Activated T-helper 2 cell treated with anti-CD3 and anti-CD28 coated beads, Interferon-gamma antibody, Interleukin-2, Interleukin-4, amounts not matched to agents 10 μg/mL and 5 μg/mL and 100 μg/mL, durations not matched to agents 14 hours and 24 hours and 36 hours (primary cell): ENCODE measurements at places on chromosomes 6 and 20.

DNA sequence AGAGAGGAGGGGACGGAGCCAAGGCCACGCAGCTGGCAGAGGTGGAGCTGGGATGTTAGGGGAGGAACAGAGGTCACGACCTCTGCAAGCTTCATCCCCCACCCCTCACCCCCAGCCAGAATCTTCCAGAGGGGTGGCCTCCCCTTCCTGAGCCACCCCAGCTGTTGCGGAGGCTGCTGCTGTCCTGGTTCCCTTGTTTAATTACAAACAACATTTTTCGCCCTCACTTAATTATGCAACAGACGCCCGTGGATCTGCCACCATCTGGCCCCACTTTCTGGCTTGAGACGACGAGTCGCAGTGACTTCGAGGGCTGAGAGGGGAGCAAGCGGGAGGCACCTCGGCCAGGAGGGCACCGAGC, 153.7 kb upstream of the PTPN1 start:
- DNase-seq = no peak

GRCh38 chr20:58583176-58583575, 67.9 kb upstream of the STX16 start:
- no peak for DNase-seq

DNA sequence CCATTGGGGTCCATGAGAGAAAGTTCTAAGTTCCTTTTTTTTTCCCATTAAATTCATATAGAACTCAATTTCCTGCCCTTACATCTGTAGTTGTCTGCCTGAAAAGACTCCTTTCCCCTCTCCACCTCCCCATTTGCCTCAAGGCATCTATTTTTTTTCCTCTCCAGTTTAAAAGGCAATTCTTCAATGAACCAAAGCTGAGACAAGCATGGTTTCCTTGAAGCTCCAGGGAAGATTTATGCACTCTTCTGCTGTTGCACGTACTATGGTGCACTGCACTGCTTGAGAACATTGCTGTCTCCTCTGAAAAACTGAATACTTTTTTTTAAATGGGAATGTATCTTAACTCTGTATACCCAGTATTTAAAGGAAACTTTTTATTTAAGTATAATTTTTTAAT, 465.2 kb downstream of the CD83 start:
- no peak for DNase-seq

DNA sequence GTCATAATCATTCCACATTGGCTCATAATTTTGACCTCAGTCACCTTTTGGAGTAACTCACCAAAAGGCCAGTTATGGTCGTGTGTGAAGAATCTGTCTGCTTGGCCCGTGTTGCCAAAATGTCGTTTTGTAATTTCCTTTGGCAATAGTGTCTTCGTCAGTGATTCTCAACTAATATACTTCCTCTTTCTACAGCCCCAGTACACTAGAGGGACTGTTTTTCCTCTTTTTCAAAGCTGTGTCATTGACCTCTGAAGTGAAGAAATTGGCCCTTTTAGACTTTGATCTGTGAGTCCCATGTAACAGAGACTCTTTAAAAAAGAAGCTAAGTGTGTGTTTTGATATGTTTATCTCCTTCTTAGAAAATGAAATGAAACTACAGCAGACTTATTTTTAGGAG, 5.2 kb downstream of the FOXO3 start:
- DNase-seq = no peak

DNA sequence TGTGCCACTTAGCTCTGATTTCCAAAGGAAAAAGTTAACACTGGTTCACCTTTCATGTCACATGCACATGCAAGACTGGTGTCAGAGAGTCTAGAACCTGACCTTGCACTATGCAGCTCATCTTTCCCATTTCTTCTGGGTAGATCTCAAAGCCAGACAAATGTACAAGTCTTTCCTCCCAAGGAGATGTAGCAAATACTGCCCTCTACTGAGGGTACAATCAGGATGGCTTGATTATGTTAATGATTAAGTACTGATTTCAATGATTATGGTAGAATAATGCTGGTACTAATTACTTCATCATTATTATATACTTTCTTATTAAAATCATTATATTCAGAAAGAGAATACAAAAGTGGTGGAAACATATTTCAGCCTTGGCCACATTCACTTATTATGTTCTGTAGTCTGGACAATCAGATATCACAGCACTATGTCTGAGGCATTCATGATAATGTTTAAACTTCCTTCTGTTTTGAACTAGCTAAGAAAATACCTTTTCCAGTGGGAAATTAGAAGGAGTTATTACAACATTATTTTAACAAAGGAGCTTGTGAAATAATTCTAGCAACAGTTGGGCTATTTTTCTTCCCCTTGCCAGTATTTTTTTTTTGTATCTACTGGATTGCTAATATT, 68.5 kb upstream of the FOXO3 start:
- no peak for DNase-seq

- DNase-seq = no peak
Observed at GRCh38 chr20:44324343-44324742, 12.5 kb upstream of the R3HDML start.

GRCh38 chr20:36340593-36340990, 34.5 kb downstream of the DLGAP4 start:
- no peak for DNase-seq

DNA sequence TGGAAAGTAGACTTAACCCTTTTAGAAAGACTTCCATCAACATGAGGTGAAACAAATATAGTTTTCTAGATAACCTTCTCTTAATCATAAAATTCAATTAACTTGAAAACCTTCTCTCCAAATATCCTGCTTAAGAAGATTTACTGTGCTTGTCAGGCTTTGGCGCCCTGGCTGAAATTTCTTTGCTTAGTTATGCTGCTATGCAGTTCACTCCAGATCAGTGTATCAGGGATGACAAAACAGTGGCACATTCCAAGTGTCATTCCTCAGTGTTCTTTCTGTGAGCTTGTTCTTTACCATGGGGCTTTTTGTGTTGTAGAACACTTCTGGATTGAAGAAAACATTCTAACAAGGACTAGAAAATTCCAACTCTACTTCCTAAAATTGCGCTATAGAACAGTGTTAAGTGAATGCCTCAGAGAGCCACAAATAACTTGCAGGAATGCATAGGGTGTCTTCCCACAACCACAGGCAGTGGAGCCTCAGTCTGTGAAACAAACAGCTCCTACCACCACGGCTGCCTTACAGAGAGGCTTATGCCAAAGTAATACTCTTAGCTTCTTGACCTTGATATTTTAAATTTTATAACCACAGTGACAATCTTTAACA, 443.6 kb downstream of the CDC5L start:
- DNase-seq = no peak

DNA sequence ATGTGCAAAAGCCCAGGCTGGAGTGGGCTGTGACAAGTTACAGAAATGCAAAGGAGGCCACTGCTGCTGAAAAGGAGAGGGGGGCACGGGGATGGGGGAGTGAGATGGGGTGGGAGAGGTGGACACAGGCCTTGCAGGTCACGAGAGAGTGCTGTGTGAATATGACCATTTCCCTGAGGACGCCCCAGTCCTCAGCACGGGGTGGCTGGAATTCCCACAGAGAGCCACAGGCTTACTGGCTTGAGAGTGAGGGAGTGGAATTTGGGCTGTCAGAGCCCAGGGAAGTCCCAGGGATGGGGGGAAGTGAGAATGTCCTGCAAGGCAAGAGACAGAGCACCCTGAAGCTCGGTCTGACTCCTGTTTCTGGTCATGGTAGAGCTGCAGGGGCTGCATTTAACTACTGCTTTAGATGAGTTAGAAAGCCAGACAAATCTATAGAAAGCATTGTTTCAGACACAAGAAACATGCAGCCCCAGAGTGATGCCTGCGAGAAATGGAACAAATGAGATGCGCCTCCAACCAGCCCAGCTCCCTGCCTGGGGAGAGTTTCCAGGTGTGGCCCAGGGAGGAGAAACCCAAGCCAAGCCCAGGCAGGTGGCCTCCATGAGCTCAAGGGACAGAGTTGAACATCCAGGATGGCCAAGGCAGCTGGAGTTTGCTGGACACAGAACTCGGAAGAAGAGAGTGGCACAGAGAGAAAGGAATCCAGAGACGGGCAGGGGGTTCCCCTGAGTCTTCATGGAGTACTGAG, 30.5 kb downstream of the NPEPL1 start:
- DNase-seq = no peak

GRCh38 chr6:91812596-91813274, 1225.9 kb upstream of the MAP3K7 start:
- DNase-seq = no peak

DNA sequence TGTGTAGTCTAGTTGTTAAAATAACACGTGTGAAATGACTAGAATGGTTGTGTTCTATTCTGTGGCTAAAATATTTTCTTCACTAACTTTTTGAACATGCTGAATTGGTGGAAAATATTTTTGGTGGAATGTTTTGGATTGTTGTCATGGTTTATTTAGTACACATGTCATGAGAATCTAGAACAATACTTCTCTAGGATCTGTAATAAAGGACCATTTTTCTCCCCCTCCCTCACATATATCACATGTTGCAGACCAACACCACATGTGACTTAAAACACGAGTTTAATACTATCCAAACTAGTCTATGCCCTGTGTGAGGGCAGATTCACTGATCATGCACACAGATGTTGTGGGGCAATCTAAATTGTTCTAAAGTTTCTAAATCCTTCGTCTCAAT, 29.2 kb downstream of the FIG4 start:
- no peak for DNase-seq

DNA sequence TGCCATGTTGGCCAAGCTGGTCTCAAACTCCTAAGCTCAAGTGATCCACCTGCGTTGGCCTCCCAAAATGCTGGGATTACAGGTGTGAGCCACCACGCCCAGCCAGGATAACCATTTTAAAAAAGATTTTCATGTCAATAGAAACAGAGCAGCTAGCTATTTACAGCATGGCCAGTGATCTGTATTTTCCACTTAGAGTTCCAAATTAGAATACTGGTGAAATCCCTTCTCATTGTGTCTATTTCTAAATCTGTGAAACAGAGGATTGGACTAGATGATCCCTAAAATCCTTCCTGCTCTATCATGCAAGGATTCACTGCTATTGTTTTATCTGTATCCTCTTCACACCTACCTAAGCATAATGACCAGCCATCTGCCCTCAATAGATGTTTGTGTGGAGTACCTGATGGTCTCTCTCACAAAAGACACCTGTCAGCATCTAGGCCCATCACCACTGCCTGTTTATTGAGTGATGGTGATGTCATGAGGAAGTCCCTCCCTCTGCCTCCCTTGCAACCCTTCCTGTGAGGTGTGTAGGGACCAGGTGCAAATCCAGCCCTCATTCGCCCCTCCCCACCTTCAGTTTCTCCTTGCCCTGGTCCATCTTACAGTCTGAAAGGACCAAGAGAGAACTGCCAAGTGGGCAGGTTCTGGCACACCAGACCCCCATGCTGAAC, 26.5 kb upstream of the SMIM29 start:
- no peak for DNase-seq

- no peak for DNase-seq
Observed at GRCh38 chr20:32945710-32946221, 58.5 kb downstream of the SUN5 start.

DNA sequence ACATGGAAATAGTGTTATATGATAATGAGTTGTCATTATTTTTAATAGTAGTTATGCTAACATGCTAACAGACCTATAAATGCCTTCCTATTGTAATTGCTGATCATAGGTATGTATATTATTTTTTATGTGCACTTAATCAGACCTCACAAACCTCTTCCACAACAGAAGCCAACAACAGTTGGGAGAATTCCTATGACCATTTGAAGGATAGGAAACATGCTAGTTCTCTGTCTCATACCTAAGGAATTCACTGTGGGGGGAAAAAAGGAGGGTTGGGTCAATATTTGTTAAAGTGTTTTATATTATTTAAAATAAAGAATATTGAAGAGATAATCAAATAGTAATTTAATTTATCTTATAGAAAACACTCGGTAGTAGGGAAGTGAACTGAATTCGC, 990.9 kb downstream of the EPHA7 start:
- DNase-seq = no peak

- DNase-seq = no peak
Observed at GRCh38 chr6:36110863-36111262, 19.4 kb upstream of the MAPK13 start.

- no peak for DNase-seq
Observed at GRCh38 chr6:105539911-105540310, 137.0 kb upstream of the PREP start.

GRCh38 chr6:75246386-75246785, 2.8 kb upstream of the COX7A2 start:
- no peak for DNase-seq

DNA sequence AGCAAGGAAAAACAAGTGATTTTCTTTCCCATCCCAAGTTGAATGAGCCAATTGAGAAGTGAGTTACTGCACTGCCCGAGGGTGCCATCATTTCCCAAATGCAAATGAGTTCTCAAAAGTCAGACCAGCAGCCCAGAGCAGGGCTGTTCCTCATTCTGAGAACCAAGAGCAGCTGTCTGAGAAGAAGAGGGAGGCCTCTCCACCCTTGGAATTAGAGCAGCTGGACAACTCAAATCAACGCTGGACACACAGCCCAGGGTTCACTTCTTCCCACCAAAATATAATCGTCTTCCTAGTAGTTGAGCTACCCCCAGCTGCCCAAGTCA, 4.6 kb upstream of the PREX1 start:
- no peak for DNase-seq

- DNase-seq = no peak
Observed at GRCh38 chr20:14562981-14563380, 225.6 kb upstream of the FLRT3 start.
